ENCODE measurements at places on chromosomes 3 and 15.

DNA sequence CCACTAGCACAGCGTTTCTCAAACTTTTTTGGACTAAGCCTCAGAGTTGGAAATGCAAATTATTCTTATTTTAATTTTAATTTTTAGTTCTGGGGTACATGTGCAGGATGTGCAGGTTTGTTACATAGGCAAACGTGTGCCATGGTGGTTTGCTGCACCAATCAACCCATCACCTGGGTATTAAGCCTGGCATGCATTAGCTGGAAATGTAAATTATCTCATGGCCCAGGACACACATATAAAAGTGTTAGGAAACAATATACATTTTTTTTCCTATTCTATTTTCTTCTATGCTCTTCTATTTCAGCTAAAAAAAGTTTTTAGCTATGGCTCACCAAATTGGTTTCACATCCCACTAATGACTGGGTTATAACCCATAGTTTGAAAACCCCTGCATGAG, 73.3 kb upstream of the LRIG1 start:
- peak; percentile 27 for DNase-seq

DNA sequence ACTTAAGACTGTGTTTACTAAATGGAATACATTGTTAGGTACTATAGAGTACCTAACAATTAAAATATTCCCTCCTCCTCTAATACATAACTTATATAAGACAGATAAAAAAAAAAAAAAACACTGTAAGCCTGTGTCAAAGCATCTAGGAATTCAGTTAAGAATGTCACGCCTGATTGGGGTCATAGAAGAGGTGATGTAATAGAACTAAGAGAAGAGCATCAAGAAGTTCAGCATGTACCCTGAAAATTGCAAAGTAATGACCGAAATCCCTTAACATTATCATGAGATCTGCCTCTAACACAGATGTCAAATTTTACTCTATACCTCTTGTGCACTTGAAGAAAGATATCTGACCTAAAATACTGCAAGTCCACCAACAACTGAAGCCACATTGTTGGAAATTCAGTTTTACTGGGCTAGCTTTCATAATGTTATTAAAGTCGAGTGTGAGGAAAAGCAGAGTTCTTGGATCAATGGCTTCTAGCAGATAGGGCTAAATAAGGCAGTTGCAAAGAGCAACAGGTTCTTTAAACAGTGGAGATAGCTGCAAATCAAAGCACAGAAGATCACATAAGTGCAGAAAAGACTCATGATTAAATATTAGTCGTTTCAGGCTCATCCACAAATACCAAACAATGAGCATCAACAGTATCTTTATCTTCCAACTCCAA, 75.0 kb downstream of the TBL1XR1 start:
- DNase-seq, result no peak

DNA sequence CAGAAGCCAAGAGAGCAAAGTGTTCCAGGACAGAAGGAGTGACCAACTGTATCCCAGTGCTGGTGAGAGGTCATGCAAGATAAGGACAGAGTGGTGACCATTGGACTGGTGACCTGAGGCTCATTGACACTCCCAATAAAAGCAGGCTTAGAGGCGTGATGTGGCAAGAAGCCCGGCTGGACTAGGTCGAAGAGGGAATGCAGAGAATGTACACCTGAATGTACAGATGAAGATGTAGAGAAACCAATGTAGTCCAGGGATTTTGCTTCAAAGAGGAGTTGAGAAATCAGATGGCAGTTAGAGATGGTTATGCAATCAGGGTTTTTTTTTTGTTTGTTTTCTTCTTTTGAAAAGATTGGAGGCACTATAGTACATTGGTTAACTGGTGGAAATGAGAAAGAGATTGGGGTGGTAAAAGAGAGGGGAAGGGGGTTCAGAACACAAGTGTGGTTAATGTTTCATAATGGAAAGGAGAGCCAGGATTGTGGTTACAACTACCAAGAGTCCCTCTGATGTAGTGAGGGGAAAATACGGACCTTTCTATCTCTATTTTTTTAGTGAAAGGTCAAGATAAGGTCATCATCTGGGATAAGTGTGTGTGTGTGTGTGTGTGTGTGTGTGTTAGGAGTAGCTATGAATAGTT, 23.3 kb downstream of the ST3GAL6 start:
- DNase-seq, result peak; percentile 97

- no peak for DNase-seq
These were observed 396.5 kb upstream of the C2CD4B start for GRCh38 chr15:62561571-62561970.

DNA sequence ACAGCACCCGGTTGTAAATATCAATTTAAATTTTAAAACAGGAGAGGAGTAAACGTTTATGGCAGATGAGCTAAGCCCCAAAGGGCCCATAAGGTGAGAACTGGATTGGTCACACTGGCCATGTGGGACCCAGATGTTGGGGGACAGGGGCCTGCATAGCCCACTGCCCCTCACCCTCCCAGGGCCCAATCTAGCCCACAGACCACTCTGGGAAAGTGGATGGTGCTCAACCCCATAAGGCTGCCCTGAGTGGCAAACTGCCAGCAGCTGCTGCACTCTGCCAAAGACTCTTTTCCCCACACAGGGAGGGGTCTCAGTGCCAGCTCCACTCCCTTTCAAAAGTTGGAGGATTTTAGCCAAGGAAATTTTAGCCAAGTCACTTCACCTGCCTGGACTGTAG, 42.5 kb downstream of the CCDC12 start:
- DNase-seq, result no peak

DNA sequence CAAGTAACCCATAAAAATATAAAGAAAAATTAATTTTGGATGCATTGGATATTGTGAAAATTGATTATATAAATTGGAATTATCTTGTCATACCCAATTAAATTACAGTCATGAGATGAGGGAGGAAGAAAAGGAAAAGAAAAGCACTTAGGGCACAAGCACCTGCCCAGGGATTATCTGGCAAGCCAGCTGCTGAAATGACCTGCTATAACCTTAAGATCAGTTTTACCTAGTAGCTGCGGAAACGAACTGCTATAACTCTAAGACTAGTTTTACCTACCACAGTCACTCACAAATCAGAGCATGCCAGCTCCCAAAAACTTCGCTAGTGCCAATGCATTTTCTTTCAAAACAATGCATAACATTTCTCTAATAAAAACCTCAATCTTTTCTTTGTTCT, 26.2 kb downstream of the LRRFIP2 start:
- DNase-seq, result no peak

GRCh38 chr3:51297333-51297732, 87.8 kb upstream of the MANF start:
- no peak for DNase-seq

- peak; percentile 74 for DNase-seq
These were observed 607 bp upstream of the IMP3 start for GRCh38 chr15:75640483-75641178.

DNA sequence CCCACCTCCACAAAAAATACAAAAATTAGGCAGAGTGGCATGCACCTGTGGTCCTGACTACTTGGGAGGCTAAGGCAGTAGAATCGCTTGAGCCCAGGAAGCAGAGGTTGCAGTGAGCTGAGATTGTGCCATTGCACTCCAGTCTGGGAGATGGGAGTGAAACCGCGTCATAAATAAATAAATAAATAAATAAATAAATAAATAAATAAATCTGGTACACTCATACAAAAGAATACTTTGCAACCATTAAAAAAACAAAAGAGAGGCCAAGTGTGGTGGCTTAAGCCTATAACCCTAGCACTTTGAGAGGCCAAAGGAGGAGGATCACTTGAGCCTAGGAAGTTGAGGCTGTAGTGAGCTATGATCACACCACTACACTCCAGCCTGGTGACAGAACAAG, 28.0 kb downstream of the MESP1 start:
- DNase-seq, result no peak

GRCh38 chr3:132681421-132681820, 21.3 kb downstream of the UBA5 start:
- no peak for DNase-seq

- peak; percentile 11 for DNase-seq
These were observed 353.5 kb upstream of the IL12A start for GRCh38 chr3:159635047-159635641.

DNA sequence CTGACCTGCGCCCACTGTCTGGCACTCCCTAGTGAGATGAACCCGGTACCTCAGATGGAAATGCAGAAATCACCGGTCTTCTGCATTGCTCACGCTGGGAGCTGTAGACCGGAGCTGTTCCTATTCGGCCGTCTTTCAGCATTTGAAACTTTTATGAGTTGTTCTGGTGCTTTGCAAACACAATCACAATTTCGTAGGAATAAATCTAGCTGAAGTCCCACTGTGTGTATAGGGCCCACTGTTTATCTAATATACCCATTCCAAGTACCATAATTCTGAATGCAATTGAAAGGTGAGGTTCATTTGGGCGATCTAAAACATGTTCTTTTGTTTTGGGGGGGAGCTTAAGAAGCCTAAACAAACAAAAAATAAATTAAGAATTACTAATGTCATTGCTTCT, 572.1 kb downstream of the FGF12 start:
- no peak for DNase-seq

DNA sequence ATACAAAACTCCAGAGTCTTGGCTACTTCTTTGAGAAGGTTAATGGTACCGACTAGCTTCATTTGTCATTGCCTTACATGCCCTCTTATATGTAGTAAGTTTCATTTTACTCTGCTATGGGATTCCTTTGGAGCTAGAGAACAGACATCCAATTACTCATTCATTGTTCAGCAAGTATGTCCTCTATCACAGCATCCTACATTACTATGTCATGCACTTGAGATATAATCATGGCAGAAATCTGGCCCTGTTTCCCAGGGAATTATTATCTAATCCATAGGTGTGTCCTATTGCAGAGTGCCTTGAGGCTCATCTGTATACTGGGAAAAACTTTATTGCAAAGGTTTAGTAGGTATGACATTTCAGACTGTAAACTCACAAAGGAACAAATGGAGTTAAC, 333.1 kb upstream of the NECTIN3 start:
- DNase-seq, result no peak

DNA sequence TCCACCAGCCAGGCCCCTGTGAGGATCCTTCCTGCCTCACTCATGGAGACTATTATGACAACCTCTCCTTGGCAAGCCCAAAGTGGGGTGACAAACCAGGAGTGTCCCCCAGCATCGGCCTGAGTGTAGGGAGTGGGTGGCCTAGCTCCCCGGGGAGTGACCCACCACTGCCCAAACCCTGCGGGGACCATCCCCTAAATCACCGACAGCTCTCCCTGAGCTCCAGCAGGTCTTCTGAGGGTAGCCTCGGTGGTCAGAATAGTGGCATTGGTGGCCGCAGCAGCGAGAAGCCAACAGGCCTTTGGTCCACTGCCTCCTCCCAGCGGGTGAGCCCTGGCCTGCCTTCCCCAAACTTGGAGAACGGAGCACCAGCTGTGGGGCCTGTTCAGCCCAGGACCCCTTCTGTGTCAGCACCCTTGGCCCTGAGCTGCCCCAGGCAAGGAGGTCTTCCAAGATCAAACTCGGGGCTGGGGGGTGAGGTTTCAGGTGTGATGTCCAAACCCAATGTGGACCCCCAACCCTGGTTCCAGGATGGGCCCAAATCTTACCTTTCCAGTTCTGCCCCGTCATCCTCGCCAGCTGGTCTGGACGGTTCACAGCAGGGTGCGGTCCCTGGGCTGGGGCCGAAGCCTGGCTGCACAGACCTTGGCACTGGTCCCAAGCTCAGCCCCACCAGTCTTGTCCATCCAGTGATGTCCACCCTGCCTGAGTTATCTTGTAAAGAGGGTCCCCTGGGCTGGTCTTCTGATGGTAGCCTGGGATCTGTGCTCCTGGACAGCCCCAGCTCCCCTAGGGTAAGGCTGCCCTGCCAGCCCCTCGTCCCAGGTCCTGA, 1.0 kb downstream of the LIMD1 start:
- no peak for DNase-seq
